ENCODE measurements at places on chromosomes 4 and X.

DNA sequence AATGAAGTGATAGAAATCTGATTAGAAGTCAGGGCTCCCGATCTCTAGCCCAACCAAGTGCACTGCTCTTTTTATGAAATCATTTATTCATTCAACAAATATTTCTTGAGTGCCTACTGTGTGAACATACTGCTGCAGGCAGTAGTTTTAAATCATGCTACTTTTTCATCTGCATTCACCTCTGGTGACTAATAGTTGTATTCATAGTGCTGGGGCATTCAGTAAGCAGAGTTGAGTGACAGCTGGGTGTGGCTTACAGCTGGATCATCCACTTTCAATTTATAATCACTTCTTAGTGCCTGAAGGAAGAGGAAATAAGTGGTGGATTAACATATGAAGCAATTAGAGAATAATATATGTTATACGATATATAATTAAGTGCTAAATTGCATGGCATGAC lies 94.1 kb upstream of the HPRT1 start:
- no peak for DNase-seq

- no peak for DNase-seq
Measured at GRCh38 chrX:56790778-56791177, 61.7 kb downstream of the NBDY start.

GRCh38 chr4:178470996-178471784 lies 1029.0 kb upstream of the AGA start:
- DNase-seq, result no peak

GRCh38 chr4:39987485-39987884 lies 9.8 kb upstream of the PDS5A start:
- DNase-seq, result no peak

- DNase-seq, result peak; percentile 29
Measured at GRCh38 chr4:23981328-23981727, 91.5 kb upstream of the PPARGC1A start.

DNA sequence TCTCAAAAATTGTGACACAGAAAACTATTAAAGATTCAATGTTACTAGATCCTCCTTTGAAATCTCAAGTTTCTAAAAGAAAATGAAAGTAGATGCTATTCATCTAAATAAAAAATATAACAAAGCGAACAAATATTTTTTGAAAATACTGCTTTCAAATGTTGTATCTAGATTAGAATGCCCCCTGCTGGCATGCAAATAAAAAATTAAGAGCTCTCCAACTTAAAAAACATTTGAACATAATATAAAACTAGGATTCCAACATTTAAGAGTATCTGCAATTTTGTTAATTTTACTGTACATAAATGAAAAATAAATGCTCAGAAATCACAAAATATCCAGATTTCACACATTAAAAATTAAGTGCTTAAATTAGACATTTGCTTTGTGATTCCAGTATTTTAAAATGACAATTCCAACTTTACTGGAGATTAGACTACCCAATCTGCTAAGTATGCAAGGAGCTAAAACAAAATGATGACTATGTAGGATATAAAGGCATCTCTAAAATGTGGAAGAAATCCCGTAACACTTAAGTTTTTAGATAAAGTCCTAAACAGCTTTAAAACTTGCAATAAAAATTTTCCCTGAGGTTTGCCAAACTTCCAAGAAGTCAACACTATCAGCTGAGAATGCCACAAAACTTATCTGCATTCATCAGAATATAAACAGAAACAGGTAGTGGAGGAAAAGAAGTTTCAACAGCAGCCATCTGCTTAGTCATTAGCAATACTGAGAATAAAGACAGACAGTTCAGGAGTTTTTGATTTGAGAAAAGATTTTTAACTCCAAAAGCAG lies 32.7 kb downstream of the DHX15 start:
- no peak for DNase-seq

- DNase-seq, result no peak
Measured at GRCh38 chr4:177968817-177969442, 526.7 kb upstream of the AGA start.

DNA sequence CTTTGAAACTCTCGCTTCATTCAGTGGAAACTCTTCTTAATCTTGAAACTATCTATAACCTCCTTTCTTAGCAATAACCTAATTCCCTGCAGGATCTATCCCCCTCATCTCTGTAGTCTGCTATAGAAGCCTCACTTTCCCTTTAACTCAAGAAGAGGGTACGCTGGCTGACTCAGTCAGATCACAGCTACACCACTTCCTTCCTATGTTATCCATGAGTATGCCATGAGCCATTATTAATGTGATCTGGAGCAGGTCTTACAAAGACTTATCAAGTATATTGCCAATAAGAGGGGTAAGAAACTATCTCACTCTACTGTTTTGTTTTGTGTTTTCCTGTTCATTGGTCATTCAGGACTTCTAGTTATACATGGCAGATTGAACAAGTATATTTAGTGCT lies 165.3 kb downstream of the PJA1 start:
- no peak for DNase-seq

- no peak for DNase-seq
Measured at GRCh38 chr4:158236304-158237030, 26.2 kb downstream of the TMEM144 start.

DNA sequence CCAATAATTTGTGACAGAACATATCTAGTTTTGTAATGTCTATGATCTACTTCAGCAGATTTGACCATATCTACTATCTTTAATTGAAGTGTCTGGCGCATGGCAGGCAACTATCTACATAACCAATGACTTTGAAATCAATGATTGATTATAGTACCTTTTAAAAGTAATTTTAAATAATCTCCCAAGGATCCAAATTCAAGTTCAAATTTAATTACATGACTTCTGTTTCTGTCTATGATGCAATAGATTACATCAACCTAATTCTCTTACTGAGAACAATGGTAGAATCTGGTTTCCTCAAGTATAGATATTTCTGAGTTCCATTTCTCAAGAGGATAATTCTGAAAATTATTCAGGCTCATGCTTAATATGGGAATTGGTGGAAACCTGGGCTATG lies 177.4 kb upstream of the IL15 start:
- no peak for DNase-seq

- peak; percentile 85 for DNase-seq
Measured at GRCh38 chr4:174282836-174283506, 496 bp downstream of the FBXO8 start.

DNA sequence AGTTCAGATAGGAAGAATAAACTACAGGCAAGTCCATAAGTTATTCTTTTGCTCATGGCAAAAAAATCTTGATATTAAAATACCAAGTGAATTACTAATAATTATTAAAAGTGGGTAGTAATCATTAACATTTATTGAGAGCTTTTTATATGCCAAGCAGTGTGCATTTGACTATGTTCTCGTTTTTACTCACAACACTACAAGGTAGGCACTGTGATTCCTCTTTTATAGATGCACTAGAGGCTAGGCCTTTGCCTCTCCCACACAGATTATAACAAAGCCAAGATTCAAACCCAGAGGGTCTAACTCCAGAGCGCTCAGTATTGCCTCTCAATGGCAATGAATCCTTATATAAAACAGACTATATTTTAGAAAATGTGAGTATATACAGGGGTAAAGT lies 254.2 kb downstream of the NAF1 start:
- DNase-seq, result no peak

DNA sequence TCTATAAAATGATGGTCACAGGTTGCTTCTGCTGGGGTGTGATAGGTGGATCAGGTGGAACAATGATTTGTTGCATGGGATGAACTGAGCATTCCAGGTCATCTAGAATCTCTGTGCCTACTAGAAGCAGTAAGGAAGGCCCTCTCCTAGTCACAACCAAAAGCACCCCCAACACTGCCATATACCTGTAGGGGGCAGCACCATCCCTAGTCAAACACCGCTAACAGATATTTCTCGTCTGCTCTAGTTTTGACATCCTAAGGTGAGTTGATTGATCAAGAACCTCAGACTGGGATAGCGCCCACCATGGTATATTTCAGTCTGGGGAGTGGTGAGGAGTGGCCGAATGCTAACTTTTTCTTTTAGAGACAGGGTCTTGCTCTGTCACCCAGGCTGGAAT lies 160.2 kb downstream of the NHS start:
- no peak for DNase-seq

DNA sequence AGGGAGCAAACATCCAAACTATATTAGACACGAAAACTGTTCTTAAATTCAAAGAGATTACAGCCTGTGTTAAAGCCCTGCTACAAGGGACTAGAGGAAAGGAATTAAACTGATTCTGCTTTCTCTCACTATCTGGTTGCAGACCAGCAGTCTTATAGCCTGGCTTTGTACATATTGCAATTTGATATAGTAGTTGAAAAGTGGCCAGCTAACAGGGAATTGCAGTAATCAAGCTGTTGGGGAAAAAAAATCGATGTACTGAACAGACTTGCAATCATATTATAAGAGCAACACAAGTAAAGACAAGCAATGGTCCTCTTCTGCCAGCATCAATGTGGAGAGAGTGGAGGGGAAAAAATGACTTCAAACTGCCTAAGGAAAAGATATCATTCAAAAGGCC lies 364.4 kb upstream of the EPHA5 start:
- DNase-seq, result no peak

DNA sequence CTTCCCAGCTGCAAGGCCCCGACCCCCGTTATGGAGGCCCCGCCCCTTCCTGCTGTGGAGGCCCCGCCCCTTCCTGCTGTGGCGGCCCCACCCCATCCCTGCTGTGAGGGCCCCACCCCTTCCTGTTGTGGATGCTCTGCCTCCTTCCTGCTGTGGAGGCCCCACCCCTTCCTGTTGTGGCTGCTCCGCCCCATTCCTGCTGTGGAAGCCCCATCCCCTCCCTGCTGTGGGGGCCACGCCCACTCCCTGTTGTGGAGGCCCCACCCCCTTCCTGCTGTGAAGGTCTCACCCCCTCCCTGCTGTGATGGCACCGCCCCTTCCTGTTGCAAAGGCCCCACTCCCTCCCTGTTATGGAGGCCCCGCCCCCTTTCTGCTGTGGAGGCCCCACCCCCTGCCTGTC lies 104.9 kb upstream of the PSAPL1 start:
- DNase-seq, result no peak

DNA sequence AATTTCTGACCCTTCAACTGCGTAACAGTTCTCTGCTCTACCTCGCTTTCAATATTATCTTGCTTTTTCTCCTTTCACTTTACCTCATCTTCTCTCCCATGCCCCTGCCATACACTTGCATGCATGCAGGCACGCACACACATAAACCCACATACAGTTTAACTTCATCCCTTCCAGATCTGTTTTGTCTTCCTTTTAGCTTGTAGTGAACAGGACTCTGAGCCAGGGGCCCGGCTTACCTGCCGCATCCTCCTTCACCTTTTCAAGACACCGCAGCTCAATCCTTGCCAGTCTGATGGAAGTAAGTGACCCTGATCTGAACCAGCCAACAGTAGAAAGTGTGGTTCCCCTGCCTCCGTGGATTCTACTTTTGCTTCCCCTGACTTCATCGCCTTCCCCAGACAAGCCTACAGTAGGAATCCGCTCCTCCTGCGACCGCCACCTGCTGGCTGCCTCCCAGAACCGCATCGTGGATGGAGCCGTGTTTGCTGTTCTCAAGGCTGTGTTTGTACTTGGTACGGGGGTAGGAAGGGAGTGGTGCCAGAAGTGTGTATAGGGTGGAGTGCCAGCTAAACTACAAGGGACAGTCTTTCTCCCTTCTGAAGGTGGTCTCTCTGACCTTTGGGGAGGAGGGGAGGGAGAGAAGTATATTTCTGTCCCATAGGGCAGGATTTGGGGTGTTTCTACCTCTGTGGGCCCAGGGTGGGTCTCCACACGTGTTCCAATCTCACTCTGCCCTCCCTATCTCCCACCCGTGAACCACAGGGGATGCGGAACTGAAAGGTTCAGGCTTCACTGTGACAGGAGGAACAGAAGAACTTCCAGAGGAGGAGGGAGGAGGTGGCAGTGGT lies 10.7 kb downstream of the MED12 start:
- peak; percentile 9 for DNase-seq
